ENCODE measurements at places on chromosomes 2 and 18.

DNA sequence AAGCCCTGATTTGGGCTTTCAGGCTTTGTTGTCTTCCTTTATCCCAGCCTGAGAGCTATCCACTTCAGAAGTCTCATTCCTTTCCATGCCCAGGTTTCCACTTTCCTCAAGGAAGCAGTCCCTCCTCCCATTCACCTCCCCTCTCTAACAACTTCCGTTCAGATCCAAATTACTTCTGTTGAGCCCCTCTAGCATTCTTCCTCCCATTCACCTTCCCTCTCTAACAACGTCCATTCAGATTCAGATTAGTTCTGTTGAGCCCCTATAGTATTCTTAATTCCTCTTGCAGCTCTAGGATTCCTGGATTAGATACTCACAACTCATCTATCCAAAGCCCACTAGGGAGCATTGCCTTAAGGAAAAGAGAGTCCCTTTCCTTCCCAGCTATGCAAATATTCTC is 216.8 kb downstream of the RAD51AP2 start:
- DNase-seq, result no peak

DNA sequence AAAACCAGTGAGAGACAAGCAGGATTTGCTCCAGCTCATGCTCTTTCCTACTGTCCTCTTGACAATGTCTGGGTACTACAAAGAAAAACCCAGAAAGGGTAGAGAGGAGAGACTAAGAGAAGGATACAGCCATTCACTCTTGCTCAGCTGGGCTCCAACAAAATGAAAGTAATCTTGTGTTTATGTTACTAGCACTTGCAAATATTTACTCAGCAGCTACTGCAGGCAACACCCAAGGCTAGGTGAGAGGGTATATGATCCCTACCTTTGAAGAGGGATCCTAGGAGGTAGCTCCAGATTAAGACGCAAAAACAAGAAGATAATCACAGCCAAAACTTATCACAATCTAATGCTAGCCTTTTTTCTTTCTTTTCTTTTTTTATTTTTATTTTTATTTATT is 329.6 kb upstream of the ACVR2A start:
- DNase-seq, result no peak

GRCh38 chr18:67276638-67277037 is 239.9 kb downstream of the DSEL start:
- DNase-seq, result no peak

DNA sequence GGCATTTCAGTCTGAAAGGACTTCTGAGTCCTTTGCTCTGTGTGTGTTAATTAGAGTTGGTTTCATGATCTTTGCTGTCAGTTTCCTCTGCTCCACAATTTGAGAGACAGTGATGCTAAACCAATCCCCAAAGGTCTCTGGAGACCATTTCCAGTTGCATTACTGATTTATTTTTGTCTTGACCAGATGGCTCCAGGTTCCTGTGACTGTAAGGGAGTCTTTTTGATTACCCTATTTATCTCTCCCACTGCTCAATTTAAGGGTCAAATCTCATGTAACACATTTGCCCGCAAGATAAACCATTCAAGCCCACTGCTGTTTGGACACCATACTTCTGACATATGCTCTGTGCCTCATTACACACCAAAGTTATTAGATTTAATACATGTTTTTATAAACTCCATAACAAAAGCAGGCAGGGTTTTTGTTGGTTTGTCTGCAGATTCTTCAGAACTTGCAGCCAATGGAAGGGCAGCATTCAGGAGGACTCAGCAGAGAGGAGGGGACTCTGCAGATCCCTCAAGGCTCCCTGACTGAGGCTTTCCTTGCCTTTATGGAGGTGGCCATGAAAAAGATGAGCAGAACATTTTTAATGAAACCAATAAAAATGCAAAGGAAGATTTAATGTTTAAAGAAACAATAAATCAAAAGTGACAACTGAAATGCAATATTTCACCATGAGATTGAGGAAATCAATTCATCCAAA is 889.3 kb upstream of the CELF4 start:
- no peak for DNase-seq

DNA sequence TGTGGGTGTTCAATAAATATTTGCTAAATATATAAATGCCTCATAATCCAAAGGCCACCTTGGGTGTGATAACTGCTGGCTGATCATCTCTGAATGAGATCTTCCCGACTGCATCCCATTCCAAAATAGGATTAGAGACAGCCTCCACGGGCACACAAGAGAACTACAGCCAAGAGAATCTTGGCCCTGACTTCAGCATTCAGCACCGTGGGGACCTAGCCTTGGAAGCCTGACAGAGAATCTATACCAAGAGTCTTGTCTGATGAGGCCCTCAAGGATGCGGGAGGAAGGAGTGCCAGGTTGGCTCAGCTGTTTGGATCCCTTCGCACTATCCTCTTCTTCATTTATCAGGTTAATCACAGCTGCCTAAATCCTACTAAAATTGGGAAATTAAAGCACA is 85.8 kb downstream of the RBM43 start:
- no peak for DNase-seq

GRCh38 chr2:71467180-71467815 is 13.9 kb downstream of the DYSF start:
- no peak for DNase-seq

DNA sequence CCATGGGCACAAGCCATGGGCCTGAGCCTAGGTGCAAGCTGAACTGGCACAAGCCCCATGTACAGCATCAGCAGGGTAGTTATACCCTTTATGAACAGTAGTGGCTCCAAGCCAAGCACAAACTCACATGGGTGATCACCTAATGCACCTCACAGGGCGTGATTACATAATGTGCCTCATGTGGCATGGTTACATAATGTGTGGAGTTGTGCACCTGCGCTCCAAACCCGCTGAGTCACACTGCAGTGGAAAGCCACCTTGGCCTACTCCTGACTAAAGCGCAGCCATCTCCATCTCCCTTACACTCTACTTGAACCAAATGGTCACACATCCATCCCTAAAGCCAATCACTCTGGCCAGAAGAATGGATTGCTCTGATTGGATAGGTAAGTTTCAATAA is 279.7 kb downstream of the MBD2 start:
- DNase-seq, result no peak

DNA sequence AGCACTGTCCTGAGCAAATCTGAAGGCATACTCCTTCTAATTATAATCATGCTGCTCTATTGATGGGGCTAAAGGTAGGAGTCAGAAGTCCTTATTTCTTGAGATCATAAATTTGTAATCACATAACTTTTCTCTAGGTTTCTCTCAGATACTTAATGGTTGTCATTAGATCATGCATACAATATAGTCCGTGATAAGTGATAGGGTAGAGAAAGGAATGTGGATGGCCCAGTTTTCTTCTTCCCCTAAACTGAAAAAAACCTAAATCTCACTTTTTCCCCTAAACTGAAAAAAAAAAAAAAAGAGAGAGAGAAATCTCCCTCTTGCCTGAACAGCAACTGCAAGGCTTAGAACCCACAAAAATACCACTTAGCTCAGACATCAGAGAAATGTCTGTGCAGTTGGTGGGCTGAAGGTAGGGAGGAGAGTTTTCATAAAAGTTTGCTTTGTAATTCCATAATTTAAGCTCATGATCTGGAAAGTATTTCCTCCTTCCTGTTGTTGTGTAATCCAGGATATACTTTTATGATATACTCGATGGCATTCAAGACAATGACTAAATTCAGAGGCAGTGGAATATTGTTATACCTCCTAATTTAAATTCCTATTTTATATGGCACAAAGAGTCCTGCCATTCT is 79.3 kb upstream of the ITPRID2 start:
- DNase-seq, result no peak

DNA sequence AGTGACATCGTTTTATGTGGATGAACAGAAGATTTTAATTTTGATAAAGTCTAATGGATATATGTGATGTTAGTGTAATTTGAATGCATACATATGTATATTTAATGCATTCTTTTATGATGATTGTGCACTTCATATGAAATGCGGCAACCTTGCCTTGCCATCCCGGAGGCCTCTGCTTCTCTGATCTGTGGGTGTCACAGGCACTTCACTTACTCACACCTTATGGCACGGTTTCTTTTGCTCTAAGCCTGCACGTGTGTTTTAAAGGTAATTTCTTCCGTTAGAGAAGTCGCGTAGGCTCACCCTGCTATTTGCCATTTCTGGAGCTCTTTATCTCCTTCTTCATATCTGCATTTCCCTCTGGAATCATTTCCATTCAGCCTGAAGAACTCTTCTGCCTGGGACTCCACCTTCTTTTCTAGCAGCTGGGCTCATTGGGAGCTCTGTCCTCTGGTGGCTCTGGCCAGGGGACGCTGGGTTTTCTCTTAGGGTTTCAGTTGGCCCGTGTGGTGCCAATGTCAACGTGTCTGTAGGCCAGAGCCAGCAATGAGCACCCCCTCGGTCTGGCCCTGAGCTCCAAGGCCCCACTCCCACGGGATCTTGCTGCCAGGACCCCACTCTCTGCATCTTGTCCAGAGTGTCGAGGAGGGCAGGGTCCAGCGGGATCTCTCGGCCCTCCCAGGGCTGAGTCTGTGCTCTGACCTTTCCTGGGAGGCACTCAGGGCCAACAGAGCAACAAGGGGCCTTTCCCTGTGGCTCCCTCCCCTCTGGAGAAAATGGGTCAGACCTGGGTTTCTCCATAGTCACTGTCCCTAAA is 97.3 kb downstream of the RTP5 start:
- no peak for DNase-seq

GRCh38 chr2:16142383-16143361 is 202.3 kb downstream of the MYCN start:
- DNase-seq, result no peak

DNA sequence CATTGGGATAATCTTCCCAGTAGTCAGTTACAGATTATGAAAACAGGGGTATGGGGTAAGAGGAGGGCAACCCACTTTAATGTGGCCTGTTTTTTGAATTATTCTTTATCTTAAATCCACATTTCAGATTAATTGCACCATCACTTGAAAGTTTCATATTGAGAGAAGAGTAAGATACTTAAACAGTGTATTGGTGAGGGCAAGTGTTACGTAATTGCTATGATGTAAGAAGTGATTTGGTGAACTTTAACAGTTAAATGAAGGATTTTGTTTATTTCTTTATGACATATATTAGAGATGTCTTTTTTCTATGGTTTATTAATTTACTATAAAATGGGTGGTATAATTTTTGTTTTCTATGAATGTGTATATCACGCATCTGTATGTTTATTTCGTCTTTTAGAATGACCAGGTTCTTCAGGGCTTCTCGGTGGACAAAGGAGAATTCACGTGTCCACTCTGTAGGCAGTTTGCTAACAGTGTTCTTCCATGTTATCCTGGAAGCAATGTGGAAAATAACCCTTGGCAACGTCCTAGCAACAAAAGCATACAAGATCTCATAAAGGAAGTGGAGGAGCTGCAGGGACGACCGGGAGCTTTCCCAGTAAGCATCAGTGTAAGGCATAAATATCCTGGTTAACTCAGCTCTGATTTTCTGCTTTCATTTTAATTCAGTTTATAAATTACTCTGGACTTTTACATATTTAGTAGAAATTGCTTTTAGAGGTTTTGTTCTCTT is 171.2 kb upstream of the MYO3B start:
- DNase-seq, result no peak

DNA sequence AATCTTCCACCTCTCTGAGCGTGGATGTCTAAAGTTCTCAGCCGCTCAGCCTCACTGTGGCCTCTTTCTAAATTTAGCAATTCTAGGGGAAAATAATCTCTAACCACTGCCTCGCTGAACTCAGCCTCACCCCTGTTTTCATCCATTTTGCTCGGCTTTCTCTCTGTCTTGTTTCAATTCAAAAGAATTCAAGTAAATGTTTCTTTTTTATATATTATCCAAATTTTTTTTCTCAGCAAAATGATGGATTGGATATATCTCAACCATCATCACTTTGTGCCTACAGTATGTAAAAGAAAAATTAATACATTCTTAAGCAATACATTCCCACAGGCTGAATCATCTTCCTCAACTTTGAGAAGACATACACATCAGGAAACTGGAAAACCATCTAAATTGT is 24.0 kb upstream of the GALNT5 start:
- DNase-seq, result no peak

DNA sequence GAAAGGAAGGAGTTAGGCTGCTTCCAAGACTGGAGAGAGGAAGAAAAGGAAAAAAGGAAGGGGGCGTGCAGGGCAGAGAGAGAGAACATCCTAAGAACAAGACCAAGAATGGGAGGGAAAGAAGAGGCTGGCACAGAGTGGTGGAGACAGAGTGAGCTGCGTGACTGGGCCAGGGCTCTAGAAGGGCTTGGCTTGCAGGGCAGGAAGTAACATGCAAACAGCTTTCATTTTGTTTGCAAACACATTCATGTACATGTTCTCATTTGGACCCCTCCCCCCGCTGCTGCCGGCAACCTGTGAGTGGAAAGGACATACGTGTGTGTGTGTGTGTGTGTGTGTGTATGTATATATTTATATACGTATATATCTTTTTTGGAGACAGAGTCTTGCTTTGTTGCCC is 46.8 kb upstream of the DNMT3A start:
- DNase-seq, result no peak

DNA sequence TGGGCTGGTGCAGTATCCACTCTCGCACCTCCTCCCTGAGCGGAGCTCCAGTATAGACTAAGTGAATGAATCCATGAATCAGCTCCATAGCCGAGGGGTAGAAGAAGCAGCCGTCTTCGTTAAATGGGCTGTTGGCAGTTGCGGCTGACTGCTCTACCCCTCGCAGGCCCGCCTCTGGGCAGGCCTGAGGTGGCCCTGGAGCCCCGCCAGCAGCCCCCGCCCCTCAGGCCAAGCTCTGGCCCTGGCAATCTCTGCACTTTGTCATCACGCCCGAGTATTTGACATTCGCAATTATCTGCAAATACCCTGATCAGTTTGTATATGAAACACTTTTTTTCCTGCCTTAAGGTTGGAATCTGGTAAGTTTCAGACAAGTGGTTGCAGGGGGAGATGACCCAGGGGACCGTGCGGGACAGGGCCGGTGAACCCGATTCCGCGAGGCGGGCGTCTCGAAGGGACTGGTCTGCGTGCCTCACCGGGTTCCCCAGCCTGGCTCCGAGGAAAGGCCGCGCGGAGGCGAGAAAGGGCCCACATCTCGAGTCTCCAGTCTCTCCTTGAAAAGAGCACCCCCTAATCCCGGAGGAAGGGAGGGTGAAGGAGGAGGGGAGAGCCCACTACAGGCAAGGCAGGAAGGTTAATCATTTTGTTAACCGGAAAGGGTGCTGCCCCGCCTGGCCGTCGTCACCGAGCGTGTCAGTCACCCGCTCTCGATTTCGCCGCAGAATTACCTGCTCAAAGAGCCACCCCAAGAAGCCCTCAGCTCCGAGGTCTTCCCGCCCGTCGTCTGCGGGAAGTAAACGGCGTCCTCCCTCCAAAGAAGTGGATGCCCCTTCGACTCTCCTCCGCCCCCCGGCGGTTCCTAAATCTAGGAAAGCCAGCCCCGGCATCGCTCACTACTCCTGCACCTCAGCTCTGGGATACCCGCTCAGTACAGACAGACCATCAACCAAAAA is 11.1 kb upstream of the SATB2 start:
- no peak for DNase-seq

GRCh38 chr2:70509565-70509964 is 44.1 kb downstream of the TGFA start:
- DNase-seq, result no peak

DNA sequence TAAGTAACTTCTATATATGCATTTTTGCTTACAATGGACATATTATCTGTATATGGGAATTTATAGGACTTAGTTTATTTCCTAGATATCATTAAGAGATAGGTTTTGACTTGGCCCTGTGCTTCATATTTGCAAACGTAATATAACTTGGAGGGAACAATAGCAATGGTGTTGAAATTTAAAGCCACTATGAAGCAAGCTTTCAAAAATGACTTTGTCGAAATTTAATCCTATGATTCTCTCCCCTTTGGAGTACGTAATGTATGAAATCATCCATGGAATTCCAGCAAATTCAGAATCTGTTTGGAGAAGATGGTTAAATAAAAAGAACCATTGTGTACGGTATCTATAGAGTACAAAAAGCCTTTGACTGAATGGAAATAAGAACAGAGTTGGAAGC is 486.3 kb downstream of the ARHGAP15 start:
- DNase-seq, result no peak
